T follicular helper cell (primary cell): ENCODE measurements at places on chromosomes 4 and X.

- no peak for DNase-seq
Measured at GRCh38 chr4:33104273-33104672, 2384.1 kb downstream of the PCDH7 start.

GRCh38 chr4:167185465-167185864 is 48.8 kb downstream of the SPOCK3 start:
- no peak for DNase-seq

- no peak for DNase-seq
Measured at GRCh38 chrX:30219372-30219771, 4.0 kb downstream of the MAGEB2 start.

DNA sequence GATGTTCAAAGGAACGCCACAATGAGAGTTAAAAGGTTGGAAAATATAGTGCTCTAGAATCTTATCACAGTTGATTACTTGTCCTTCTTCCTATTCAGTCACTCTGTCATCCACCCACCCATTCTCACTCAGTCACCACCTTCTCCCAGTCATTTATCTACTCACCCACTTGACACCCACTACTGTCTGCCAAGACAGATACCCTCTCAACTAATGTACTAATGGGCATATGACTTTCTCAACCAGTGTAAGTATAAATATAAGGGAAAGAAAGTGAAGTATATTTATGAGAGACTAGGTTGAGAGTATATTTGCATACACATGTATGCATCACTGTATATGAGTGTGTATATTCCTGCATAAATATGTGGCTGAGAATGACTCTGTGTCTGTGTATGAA is 20.0 kb downstream of the MID2 start:
- DNase-seq, result no peak

- DNase-seq, result no peak
Measured at GRCh38 chr4:20944961-20945360, 244.7 kb downstream of the PACRGL start.

DNA sequence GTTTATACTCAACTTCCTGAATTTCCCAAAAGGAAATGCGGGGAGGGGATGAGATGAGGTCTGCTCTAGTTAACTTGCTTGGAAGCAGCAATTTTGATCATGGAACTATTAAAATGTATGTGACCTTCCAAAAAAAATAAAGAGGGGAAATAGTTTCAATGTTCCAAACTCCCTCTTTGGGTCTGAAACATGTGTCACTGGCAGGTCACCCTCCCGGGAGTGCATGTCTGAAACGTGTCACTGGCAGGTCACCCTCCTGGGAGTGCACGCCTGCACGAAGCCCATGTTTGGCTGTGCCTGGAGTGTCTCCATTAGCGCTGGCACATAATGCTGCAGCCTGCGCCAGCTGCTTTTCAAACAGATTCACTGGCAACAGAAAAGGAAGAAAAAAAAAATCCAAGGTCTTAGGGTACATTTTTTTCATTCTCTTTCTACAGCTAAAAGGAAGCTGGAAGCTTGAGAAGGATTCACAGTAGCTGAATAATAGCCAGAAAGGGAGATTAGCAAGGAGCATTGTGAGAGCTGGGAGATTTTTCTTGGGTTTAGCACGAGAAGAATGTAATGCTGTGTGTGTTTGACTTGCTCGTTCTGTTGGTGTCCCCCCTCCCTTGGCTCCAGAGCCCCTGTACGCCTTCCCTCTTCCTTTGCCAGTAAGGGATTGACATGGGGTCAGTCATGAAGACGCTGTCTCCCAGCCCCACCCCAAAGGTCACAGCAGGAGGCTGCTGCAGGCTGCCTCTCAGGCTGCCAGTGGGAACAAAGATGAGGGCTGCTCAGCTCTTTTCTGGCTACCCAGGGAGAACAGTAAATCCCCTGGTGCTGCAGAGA is 39.2 kb upstream of the TLR3 start:
- no peak for DNase-seq
